ENCODE measurements at places on chromosomes 1 and 21.

DNA sequence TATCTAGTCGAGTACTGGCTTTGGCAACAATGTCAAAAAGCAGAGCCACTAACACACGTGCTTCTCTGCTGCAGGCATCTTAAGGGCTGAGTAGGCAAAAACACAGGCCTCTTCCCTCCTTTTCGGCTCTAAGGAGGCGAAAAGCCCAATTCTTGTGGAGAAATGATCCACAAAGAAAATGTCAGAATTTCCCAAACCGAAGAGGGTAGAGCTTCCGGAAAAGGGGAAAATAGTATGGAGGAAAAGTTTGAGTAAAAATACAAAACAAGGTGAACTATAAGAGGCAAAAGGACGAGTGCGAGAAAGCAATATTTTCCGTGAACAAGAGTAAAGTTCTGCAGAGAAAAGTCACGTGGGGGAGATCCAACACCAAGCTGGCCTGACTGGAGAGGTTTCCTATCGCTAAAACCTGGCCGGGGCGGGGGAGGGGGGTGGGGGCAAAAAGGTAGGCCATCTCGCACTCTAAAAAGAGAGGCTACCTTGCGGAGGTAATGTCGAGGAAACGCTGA lies 551 bp downstream of the ZRANB2 start:
- DNase-seq: peak; percentile 50
- H3K27me3 ChIP-seq: no peaks in the 10 kb centered on the region
- H3K27ac ChIP-seq: peak overlapping the region; percentile 65
- H3K36me3 ChIP-seq: peaks cover 3% of the 10 kb centered on the region

GRCh38 chr1:184390889-184391288 lies 4.1 kb downstream of the C1orf21 start:
- H3K36me3 ChIP-seq: no peaks in the 10 kb centered on the region
- no peak overlapping the region for H3K27ac ChIP-seq
- H3K4me1 ChIP-seq: peaks cover 17% of the 10 kb centered on the region
- no peak for DNase-seq
- no peaks in the 10 kb centered on the region for H3K27me3 ChIP-seq
- no peak overlapping the region for H3K4me3 ChIP-seq

DNA sequence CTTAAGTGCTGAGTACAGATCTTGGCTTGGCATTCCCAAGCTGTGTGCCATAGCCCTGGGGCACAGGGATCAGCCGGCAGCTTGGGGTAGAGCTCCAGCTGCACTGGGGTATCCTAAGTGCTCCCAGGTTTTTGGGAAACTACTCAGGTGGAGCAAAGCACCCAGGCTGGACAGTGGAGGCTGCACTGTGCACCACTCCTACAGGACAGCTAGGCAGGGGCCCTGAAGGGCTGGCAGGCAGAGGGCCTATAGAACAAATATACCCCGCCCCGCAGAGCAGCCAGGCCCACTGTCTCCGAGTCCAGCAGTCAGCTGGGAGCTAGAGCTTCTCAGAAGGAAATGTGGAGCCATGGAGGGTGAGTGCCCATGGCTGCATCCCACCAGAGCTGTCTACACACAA lies 691.7 kb upstream of the ADGRL2 start:
- no peak overlapping the region for H3K27ac ChIP-seq
- H3K36me3 ChIP-seq: no peaks in the 10 kb centered on the region
- no peaks in the 10 kb centered on the region for H3K4me1 ChIP-seq
- no peaks in the 10 kb centered on the region for H3K27me3 ChIP-seq
- no peak overlapping the region for H3K4me3 ChIP-seq

DNA sequence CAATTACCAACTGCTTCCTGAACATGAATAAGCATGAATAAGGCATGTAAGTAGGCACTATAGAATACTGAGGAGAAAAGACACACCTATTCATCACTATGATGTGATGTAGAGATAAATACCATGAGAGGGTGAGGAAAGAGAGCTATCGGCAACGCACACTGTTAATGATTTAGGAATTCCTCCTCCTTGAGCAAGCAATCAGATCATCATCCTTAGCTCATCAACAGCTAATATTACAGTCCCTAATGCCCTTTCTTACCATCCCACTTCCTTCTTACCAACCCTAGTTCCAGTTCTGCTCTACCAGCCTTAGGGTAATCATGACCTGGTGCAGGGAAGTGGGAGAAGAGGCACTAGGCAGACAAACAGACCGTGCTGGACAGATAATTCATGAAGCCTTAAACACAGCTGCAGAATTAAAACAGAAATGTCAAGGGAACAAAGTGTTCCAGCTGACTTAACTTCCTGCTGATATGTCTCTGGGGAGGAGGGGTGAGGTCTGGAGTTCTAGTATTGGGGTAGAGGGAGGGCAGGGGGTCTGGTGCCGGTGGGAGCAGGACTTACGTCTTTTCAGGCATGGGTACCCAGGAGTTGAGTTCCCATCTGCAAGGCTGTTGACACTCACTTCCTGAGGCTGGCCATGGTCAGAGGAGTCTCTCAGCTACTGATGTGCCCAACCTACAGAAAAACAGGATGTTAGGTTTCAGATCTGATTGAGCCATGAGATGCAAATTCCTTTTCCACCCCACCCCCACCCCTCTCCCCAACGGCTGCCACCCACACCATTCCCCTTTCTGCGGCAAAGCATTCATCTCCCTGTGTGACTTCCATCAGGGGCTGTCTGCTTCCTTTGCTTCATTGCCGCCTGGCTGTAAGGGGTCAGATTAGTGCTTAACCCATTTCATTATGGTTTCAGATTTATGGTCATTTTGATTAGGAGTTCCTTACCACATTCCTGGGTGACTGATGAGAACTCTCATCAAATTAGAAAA lies 12.6 kb upstream of the RCSD1 start:
- H3K4me1 ChIP-seq: peaks cover 6% of the 10 kb centered on the region
- no peak for DNase-seq
- no peak overlapping the region for H3K27ac ChIP-seq
- H3K36me3 ChIP-seq: no peaks in the 10 kb centered on the region

DNA sequence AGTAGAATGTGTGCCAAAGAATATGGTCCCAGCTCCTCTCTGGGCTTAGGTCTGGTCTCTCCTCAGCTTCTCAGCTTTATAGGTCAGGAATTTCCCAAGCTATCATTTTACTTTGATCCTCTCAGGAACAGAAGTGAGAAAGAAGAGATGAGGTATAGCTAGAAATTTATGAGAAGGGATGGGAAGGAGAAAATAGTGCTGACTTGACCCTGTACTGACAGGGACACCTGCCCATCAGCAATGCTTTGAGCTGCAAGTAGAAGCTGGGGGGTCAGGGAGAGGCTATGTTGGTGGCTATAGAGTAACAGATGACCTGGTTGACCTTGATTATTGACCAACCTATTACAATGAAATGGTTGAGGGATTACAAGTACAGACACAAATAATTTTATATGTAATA lies 75.0 kb downstream of the XCL2 start:
- no peak for DNase-seq
- H3K27me3 ChIP-seq: no peaks in the 10 kb centered on the region
- no peak overlapping the region for H3K27ac ChIP-seq
- no peaks in the 10 kb centered on the region for H3K36me3 ChIP-seq
- H3K4me3 ChIP-seq: no peak overlapping the region

DNA sequence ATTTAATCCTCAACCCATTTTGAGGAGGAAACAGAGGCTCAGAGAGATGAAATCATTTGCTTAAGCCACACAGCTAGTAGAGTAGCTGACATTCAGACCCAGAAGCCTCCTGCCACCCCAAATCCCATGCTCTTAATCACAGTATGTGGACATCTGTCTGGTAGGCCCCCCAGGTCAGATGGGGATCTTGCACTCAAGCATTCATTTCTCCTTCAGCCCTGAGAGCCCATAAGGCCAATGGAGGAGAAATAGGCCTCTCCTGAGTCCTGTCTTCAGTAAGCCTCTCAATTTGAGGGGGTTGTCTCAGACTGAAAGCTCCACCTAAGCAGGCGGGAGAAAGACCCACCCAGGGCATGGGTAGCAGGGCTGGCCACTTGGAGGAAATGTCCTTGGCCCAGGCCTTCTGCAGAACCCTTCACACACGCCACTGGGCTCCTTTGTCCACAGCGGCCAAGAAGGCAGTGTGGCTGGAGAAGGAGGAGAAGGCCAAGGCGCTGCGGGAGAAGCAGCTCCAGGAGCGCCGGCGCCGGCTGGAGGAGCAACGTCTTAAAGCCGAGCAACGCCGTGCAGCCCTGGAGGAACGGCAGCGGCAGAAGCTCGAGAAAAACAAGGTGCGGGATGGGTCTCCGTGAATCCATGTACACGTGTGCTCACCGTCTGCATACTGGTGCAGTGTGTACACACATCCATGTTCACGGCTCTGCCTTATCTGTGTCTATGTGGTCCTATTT lies 16.2 kb downstream of the MAP7D1 start:
- H3K27me3 ChIP-seq: no peaks in the 10 kb centered on the region
- no peak for DNase-seq
- no peaks in the 10 kb centered on the region for H3K4me1 ChIP-seq
- peaks cover 75% of the 10 kb centered on the region for H3K36me3 ChIP-seq
- no peak overlapping the region for H3K4me3 ChIP-seq

- no peak overlapping the region for H3K4me3 ChIP-seq
- no peaks in the 10 kb centered on the region for H3K27me3 ChIP-seq
- H3K36me3 ChIP-seq: no peaks in the 10 kb centered on the region
- H3K4me1 ChIP-seq: peaks cover 13% of the 10 kb centered on the region
- DNase-seq: peak; percentile 53
Observed at GRCh38 chr1:228685081-228685660, 50.1 kb upstream of the RHOU start.

GRCh38 chr1:33060579-33061083 lies 20.3 kb upstream of the AZIN2 start:
- DNase-seq: peak; percentile 65
- peak overlapping the region; percentile 84 for H3K27ac ChIP-seq
- no peaks in the 10 kb centered on the region for H3K27me3 ChIP-seq

DNA sequence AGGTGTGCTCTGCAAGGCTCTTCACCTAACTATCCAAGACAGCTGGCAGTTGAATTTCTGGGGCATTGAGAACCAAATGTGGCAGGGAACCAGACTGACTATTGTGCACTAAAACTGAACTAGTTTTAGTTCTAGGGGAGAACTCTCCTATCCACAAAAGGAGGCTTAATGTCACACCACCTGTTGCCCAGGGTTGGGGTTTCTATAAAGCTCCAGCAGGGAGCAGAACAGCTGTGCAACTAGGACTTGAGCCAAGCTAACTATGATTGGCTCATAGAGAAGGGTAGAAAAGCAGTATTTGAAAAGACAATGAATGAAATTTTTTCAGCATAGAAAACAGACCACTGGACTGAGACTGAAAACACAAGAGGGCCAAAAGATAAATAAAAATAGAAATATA lies 53.3 kb upstream of the FGGY start:
- H3K36me3 ChIP-seq: no peaks in the 10 kb centered on the region
- H3K4me3 ChIP-seq: no peak overlapping the region
- no peaks in the 10 kb centered on the region for H3K4me1 ChIP-seq

GRCh38 chr1:201049248-201049831 lies 25.8 kb upstream of the KIF21B start:
- H3K27me3 ChIP-seq: no peaks in the 10 kb centered on the region
- H3K27ac ChIP-seq: no peak overlapping the region
- H3K36me3 ChIP-seq: no peaks in the 10 kb centered on the region
- no peak for DNase-seq
- no peak overlapping the region for H3K4me3 ChIP-seq

DNA sequence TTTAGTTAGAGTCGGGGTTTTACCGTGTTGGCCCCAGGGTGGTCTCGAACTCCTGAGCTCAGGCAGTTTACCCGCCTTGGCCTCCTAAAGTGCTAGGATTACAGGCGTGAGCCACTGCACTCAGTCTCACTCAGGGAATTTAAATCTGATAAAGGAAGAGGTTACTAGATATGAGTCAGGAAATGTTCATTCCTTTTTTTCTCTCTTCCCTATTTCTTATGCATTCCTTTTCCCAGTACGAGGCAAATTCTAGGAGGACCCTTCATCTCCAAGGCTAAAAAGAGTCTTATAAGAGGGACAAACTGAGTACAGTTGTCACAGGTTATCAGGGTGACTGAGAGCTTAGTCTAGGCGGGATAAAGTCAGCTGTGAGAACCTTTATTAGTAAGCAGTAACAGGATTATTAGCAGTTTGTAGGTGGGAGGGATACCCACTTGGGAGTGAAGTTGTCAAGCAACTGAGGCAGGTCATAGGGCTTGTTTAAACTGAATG lies 9.1 kb downstream of the MACF1 start:
- H3K4me1 ChIP-seq: peaks cover 25% of the 10 kb centered on the region
- peak; percentile 87 for DNase-seq

DNA sequence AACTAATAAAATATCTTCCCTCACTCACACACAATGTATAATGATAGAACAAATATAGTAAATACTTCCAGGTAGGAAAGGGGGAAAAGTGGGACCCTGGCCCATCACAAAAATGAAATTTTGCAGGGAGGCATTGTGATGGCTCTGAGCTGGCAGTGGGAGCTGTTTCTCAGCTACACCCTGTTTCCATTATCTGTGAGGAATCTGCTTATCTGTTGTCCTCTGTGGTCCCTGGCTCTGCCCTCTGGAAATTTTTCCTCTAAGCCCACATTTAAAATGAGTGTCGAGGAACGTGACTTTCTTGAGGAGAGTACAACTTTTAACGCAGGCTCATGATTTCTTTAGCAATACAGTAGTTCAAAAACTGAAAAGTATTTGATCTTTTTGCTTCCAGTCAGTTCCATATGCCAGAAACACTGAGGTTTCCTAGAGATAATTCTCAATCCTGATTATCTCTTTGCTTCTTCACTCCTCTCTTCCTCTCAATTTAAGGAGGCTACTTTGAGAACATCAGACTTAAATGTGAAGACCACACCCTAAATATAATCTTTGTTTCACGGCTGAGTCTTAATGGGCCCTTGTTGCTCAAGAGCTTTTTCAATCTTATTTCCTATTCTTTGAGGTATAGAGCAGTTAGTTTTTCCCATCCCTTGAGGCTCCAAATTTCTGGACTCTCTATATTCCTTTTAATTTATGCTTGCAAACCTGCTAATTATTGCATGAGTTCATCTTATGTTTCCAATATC lies 5.0 kb upstream of the EEIG2 start:
- no peak for DNase-seq
- H3K36me3 ChIP-seq: no peaks in the 10 kb centered on the region
- H3K4me3 ChIP-seq: no peak overlapping the region
- no peaks in the 10 kb centered on the region for H3K4me1 ChIP-seq

DNA sequence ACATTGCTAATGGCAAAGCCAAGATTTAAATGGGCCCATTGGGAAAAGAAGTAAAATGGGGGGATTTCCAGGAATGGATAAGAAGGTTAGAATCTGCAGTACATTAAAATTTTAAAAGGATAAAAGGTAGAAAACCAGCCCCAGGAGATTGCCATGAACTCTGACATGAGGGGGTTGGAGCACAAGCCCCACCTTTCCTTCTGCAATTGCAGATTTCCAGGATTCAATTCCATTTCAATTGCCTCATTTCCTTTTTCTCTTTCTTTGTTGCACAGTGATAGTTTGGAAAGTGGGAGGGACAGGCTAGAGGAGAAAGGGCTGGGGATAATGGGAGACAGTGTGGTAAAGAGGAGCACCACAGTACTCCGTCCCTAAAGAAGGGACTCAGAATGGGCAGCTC lies 238.5 kb upstream of the RAB4A start:
- no peaks in the 10 kb centered on the region for H3K27me3 ChIP-seq
- no peak for DNase-seq
- H3K27ac ChIP-seq: no peak overlapping the region
- H3K4me1 ChIP-seq: peaks cover 6% of the 10 kb centered on the region
- H3K4me3 ChIP-seq: no peak overlapping the region

Data from trophoblast cell (in vitro differentiated cells and primary cell).